HT1080 (cell line): ENCODE measurements at places on chromosomes 5 and 9.

DNA sequence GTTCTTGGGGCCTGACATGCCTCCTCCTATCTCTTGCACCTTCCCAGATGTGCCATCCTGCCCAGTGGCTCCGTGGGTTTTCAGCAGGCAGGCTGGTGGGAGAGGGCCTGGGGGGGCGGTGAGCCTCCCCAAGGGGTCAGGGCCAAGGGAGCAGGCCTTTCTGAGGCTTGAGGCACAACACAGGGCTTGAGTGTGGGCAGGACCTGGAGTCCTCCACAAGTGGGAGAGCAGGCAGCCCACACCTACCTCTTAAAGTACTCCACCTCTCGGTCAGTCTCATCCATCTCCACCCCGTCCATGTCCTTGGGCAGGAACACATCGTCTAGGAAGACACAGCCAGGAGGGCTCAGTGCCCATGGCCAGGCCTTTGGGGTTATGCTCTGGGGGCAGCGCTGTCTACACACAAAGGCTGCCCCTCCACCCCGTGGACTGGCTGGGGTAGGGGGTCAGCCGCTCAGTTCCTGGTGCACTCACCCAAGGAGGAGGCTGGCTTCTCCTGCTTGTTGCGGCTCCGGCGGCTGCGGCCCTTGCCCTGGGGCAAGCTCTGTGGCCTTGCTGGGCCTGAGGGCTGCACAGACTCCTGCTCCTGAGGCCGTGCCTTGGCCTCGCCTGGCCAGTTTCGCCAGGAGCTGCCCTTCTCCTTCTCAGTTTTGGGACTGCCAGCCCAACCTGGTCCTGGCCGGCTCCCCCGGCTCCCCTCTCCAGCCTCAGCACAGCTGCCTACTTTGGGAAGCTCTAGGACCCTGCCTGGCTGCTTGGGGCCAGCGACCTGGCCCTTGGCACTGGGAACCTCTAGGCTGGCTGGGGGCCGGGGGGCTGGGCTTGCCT is 7.2 kb upstream of the DDX41 start:
- no peak for DNase-seq

DNA sequence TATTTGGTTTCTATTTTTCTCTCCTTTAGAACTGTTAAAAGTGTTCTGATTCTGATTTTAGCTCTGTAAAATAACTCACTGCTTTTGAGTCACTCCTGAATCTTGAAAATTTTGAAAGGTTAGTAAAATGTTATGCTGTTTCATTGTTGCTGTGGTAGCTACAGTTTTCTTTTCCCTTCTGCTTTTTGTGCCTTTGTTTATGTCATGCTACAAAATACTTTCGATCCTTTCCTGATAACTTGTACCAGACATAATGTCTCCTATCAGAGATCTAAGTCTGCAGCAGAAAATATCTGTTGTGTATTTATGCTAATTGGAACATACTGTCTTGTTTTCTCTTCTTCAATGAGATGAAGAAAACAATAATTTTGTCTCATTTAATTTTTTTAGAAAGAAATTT is 26.9 kb upstream of the CEP120 start:
- no peak for DNase-seq

DNA sequence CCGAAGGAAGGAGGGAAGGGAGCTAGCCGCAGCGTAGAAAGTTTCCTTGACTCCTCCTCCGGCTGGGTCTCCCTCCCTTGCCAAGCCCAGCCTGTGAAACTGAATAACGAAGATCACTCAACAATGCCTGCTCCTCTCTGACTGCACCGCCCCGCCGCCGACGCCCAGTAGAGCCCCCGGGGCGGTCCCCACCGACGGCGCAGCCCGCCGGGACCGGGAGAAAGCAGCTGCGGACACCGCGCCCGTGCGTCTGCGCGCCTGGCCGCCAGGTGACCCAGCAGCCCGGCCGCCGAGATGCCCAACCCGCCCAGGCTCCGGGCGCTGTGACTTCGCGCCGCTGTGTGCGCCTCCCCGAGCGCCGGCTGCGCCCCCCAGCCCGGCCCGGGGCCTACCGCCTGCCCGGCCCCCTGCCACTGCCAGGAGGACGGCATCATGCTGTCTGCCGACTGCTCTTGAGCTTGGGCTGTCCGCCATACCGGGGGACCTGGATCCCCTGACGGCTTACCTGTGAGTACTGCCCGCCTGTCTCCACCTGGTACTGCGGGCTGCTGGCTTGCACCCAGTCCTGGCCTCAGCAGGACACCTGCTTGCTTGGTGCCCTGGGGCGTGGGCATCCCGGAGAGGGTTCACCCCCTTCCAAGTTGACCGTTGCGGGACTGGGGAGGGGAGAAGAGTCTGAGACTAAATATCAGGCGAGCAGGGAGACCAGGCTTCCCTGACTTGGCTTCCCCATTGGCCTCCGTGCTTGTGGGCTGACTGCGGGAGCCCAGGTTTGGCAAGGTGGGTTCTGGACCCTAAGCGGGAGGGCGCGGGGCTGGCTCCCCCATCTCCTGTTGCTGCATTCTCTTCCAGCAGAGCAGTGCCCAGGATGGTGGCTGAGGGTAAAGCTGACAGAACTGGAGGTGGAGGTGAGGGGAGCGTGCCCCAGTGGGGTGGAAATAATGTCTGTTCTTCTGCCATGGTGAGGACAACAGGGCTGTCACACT is 26.2 kb upstream of the SPTLC1 start:
- no peak for DNase-seq

GRCh38 chr9:34085581-34086500 is 37.2 kb upstream of the UBAP2 start:
- peak; percentile 21 for DNase-seq

- no peak for DNase-seq
Measured at GRCh38 chr9:131218370-131218769, 57.9 kb downstream of the FAM78A start.

- DNase-seq = no peak
Measured at GRCh38 chr5:160262151-160263074, 33.1 kb downstream of the FABP6 start.
